Esophagus squamous epithelium (tissue), 5 donors: ENCODE measurements at places on chromosomes 13 and 19.

- no peak for DNase-seq
These were observed 11.1 kb downstream of the ZNF844 start for GRCh38 chr19:12075538-12076139.

GRCh38 chr13:98297051-98297450, 120.0 kb upstream of the RNF113B start:
- DNase-seq, result no peak

- no peak for DNase-seq
These were observed 27.0 kb upstream of the TPT1 start for GRCh38 chr13:45368005-45368404.

GRCh38 chr19:56612737-56613136, 17.6 kb downstream of the ZNF71 start:
- DNase-seq, result no peak

DNA sequence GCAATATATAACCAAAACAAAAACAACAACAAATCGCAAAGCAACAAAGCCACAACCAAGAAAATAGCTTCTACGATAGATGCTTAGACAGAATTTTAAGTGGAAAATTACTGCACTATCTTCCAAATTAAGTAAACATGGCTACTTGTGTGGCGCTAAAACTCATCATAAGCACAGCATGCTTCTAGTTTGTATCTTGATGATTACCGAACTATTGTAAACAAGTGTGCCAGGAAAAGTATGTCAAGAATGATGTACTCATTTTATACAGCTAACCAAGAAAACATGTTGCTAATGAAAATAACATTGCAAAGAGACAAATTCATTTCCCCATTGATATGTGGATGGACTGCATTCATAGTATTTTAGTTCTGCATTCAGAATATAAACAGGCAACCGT, 271.9 kb upstream of the GPC6 start:
- no peak for DNase-seq
